ENCODE measurements at places on chromosomes 2 and 18. TPM values are rescaled to one million over a fixed set of nuclear protein-coding genes. Genes with fewer than 3 reads are reported as not detected.

Gene CYTIP
- polyA plus RNA-seq: 3.5 TPM

Gene DCDC2C
- 0.09 TPM for polyA plus RNA-seq

Gene ALLC
- polyA plus RNA-seq: 0.19 TPM

Gene CNRIP1
- polyA plus RNA-seq: 41.5 TPM

Gene SPHKAP
- 0.11 TPM for polyA plus RNA-seq

Gene TLX2
- polyA plus RNA-seq: 0.51 TPM

Gene CCNT2
- polyA plus RNA-seq: 14.8 TPM

Gene SIX3
- not detected for polyA plus RNA-seq

Gene C2orf69
- 7.3 TPM for polyA plus RNA-seq

Gene CYP27A1
- polyA plus RNA-seq: 41.1 TPM

Gene IL18RAP
- 0.41 TPM for polyA plus RNA-seq

Gene AP1S3
- polyA plus RNA-seq: 2.1 TPM

Gene FSIP2
- polyA plus RNA-seq: 0.52 TPM

Gene IGFBP2
- polyA plus RNA-seq: 162 TPM

Gene LDLRAD4
- 13.8 TPM for polyA plus RNA-seq

Gene ATP8B1
- 20.1 TPM for polyA plus RNA-seq

Gene PCARE
- 0.25 TPM for polyA plus RNA-seq

Gene KIAA2012
- 0.05 TPM for polyA plus RNA-seq

Gene SLC25A12
- polyA plus RNA-seq: 37.2 TPM

Gene TUBA4A
- polyA plus RNA-seq: 41.9 TPM

Gene HOXD12
- polyA plus RNA-seq: 0.09 TPM

Gene SPDYA
- polyA plus RNA-seq: 0.04 TPM

Gene TXNL1
- polyA plus RNA-seq: 50.2 TPM
